Cardiac muscle cell (in vitro differentiated cells and primary cell): ENCODE measurements at places on chromosomes 3 and 15. TPM values are rescaled to one million over a fixed set of nuclear protein-coding genes. Genes with fewer than 3 reads are reported as not detected.

Gene FAM43A
- total RNA-seq: 11.9 and 18.3 TPM in 2 replicates

Gene SLC12A1
- 0.04 TPM in 1 of 2 replicates, not detected in the other for total RNA-seq

Gene ANKUB1
- not detected in 2 replicates for total RNA-seq

Gene RNU5B-1
- total RNA-seq: not detected in 2 replicates

Gene OR5K2
- total RNA-seq: not detected in 2 replicates

Gene RHCG
- not detected in 2 replicates for total RNA-seq

Gene PP2D1
- not detected in 2 replicates for total RNA-seq

Gene P2RY1
- 4.6 and 4.8 TPM in 2 replicates for total RNA-seq

Gene EFCC1
- total RNA-seq: 0.11 TPM in 1 of 2 replicates, not detected in the other

DNA sequence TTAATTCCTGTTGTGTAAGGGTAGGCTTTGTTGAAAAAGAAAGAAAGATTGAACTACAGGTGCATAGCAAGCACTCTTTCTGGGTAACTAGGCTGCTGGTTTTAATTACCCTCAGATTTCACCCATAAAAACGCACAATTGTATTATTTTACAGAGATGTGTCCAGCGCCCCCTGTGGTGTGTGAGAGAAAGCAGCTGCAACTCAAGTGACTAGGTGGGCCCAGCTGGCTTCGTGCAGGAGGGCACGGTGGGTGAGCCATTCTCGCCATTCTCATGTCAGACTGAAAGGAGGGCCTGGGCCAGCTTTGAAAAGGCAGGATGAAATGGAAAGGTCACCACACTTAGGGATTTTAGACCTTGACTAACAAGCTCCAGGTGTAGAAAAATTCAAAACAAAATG, 122.6 kb downstream of the LRIG1 start:
- no peak overlapping the region for H3K27ac ChIP-seq
- H3K36me3 ChIP-seq: peaks cover 35% of the 10 kb centered on the region
- peaks cover 30% of the 10 kb centered on the region for H3K4me1 ChIP-seq
- H3K4me3 ChIP-seq: no peak overlapping the region
- peak; percentile 36 for DNase-seq

GRCh38 chr3:127762787-127763105, 59.6 kb downstream of the MGLL start:
- peaks cover 18% of the 10 kb centered on the region for H3K4me1 ChIP-seq
- H3K4me3 ChIP-seq: no peak overlapping the region
- H3K27ac ChIP-seq: no peak overlapping the region
- H3K27me3 ChIP-seq: no peaks in the 10 kb centered on the region
- no peak for DNase-seq
- no peaks in the 10 kb centered on the region for H3K36me3 ChIP-seq

DNA sequence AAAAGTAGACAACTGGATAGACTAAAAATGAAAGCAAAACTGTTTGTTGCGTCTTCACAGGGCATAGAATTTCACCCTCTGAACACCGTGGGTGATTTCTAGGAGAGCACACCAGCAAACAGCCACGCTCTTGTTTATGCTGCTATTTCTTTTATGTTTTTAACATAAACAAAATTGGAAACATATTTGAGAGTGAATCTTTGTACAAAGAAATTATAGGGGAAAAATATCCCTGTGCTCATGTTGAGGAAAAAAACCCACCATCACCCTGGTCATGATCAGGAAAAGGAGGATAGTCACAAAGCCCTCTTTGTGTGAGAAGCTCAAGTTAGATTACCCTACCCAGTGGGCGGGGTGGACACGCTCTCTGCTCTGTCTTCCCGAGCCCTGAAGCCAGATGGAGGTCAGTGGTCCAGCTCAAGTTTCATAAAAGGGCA, 313.3 kb downstream of the SATB1 start:
- H3K4me1 ChIP-seq: no peaks in the 10 kb centered on the region
- DNase-seq: peak; percentile 40
- H3K36me3 ChIP-seq: no peaks in the 10 kb centered on the region

DNA sequence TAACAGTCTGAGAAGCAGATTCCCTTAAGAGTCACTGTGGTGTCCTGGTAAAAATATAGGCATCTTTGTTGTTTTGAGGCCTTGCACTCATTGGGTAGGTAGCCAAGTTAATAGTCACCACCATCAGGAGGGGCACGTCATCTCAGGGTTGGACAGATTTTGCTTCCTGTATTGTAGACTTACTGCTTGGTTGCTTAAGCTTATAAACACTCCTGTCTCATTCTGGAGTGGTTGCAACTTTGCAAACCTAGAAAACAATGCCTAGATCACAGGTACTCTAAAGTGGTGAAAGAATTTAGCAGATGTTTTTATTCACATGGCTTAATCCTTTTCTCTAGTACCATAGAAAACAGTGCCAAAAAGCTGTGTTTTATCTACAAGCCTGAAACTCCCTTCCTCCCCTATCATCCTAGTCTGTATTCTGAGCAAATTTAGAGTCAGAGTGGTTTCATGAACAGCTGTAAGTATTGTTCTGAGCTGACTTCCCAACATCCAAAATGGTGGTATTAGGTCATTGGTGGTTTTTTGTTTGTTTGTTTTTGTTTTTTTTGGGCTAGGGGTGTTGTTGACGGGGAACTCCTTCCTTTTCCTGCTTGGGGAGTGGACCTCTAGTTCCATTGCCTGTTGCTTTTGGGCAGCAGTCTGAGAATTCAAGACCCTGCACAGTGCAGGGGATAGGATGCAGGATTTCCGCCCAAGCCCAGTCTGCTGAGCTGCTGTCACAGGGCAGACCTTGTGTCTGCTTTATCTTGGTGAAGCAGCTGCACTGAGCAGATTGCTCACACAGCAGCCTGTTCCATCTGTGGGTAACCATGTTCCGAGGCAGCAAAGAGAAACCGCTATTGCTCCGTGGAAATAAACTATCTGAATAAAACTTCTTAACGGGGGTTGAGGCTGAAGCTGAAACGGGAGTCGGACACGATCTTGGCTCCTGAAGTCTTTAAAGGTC, 202.0 kb downstream of the AKAP13 start:
- H3K27ac ChIP-seq: peak overlapping the region; percentile 65
- H3K36me3 ChIP-seq: peaks cover 10% of the 10 kb centered on the region
- H3K4me1 ChIP-seq: peaks cover 28% of the 10 kb centered on the region
- no peak for DNase-seq
- no peaks in the 10 kb centered on the region for H3K27me3 ChIP-seq
- no peak overlapping the region for H3K4me3 ChIP-seq

DNA sequence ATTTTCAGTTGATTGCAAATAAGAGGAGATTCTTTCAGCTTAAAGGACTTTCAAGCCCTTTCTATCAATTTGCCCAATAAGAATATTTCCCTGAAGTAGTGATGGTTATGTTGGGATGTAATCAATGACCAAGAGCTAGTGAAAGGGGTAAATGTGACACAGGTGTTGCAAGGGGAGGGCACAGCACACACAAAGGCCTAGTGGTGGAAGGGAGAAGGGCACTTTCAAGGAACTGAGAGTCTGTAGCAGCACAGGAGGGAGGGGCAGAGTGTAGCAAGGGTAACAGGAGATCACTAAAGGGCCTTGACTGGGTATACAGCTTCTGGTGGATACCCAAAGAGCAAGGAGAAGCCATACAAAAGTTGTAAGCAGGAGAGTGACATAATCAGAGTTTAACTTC, 217.8 kb upstream of the ARHGEF26 start:
- no peak for DNase-seq
- no peaks in the 10 kb centered on the region for H3K27me3 ChIP-seq
- H3K36me3 ChIP-seq: no peaks in the 10 kb centered on the region
- no peaks in the 10 kb centered on the region for H3K4me1 ChIP-seq

- H3K36me3 ChIP-seq: no peaks in the 10 kb centered on the region
- DNase-seq: no peak
- H3K27ac ChIP-seq: no peak overlapping the region
- H3K27me3 ChIP-seq: no peaks in the 10 kb centered on the region
- no peak overlapping the region for H3K4me3 ChIP-seq
- no peaks in the 10 kb centered on the region for H3K4me1 ChIP-seq
These were observed 33.3 kb downstream of the PLD1 start for GRCh38 chr3:171776839-171777583.

DNA sequence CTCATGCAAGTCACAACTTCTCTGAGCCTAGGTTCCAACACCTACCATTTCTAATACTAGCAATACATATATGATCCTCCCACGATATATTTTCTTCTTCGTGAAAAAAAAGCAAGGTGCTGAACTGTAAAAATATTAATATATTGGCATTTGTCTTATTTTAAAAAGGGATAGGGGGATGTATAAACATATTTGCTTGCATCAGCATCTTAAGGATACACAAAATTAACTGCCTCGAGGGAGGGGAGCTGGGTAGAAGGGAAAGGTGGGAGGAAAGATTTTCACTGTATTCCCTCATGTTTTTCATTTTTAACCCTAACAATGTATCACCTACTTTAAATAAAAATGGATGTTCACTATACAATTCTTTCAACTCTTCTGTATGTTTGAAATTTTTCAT, 1.3 kb downstream of the HACD2 start:
- no peaks in the 10 kb centered on the region for H3K27me3 ChIP-seq
- H3K36me3 ChIP-seq: peaks cover 6% of the 10 kb centered on the region
- no peak overlapping the region for H3K27ac ChIP-seq
- H3K4me3 ChIP-seq: peak overlapping the region; percentile 89
- no peak for DNase-seq
- H3K4me1 ChIP-seq: peaks cover 10% of the 10 kb centered on the region

GRCh38 chr3:174002543-174002942, 605.0 kb downstream of the NLGN1 start:
- no peaks in the 10 kb centered on the region for H3K4me1 ChIP-seq
- no peak overlapping the region for H3K27ac ChIP-seq
- H3K36me3 ChIP-seq: no peaks in the 10 kb centered on the region
- H3K27me3 ChIP-seq: no peaks in the 10 kb centered on the region
- peak; percentile 1 for DNase-seq

- H3K36me3 ChIP-seq: no peaks in the 10 kb centered on the region
- H3K27ac ChIP-seq: no peak overlapping the region
- no peak overlapping the region for H3K4me3 ChIP-seq
- peaks cover 16% of the 10 kb centered on the region for H3K4me1 ChIP-seq
These were observed 26.1 kb upstream of the NTRK3 start for GRCh38 chr15:88282614-88283013.

DNA sequence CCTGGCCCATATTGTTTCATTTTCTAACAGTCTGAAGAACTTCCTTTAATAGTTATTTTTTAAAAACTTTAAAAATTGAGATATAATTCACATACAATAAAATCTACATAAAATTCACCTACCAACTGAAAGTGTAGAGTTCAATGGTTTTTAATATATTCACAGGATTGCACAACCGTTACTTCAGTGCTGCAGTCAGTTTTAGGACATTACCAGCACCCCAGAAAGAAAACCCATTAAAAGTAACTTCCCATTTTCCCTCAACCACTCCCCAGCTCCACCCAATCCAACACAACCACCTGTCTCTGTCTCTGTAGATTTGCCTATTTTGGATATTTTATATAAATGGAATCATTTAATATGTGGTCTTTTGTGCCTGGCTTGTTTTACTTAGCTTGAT, 29.6 kb downstream of the MGA start:
- H3K4me1 ChIP-seq: peaks cover 10% of the 10 kb centered on the region
- H3K36me3 ChIP-seq: no peaks in the 10 kb centered on the region
- no peak for DNase-seq

DNA sequence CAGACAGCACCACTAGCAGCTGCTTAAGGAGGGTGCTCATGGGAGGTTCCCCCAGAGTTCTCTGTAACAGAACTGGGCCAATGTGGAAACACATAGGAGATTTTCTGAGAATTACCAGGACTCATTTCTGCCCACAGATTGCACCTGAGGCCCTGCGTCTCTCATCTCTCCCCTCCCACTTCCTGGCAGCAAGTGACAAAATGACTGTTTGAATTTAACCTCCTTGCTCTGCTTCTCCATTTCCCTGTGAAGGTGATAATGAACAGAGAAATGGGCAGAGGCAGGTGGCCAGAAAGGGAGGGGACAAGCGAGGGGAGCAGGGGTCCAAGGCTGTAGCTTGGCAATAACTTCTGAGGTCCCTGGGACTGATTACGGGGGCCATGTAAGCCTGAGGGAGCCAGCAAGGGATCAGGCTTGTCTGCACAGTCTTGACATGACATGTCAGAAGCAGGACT, 8.0 kb downstream of the EPHB1 start:
- no peak for DNase-seq
- H3K4me1 ChIP-seq: no peaks in the 10 kb centered on the region
- H3K27ac ChIP-seq: no peak overlapping the region
- H3K36me3 ChIP-seq: no peaks in the 10 kb centered on the region
- no peak overlapping the region for H3K4me3 ChIP-seq

DNA sequence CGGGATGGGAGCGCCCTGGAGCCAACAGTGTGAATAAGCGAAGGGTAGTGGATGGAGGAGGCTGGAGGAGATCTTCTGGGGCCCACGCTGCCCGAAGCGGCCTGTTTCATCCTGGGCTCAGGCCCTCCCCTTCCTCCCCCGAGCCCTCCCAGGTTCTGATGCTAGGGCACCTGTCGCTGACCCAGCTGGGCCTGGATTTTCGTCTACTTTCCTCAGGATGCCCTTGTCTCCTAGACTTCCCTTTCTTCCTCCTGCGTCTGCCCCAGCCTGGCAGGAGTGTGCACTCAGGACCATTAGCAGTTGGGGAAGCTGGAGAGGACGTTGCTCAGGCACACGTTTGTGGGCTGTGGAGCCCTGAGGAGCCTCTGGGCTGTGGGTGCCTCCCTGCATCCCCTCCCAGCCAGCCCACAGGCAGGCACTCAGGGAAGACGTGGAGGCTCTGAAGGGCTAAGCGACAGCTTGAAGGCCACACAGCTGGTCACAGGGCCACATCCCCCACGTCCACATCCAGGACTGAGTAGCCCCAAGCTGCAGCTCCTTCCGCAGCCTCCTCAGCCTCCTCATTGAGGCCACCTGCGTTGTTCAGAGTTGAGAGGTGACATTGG, 23.9 kb upstream of the PIGZ start:
- no peak overlapping the region for H3K4me3 ChIP-seq
- no peak overlapping the region for H3K27ac ChIP-seq
- peaks cover 15% of the 10 kb centered on the region for H3K4me1 ChIP-seq
- H3K36me3 ChIP-seq: no peaks in the 10 kb centered on the region

- H3K4me3 ChIP-seq: no peak overlapping the region
- no peaks in the 10 kb centered on the region for H3K27me3 ChIP-seq
- no peaks in the 10 kb centered on the region for H3K4me1 ChIP-seq
- H3K27ac ChIP-seq: no peak overlapping the region
- H3K36me3 ChIP-seq: no peaks in the 10 kb centered on the region
- no peak for DNase-seq
These were observed 72.7 kb upstream of the CHRNA7 start for GRCh38 chr15:31957581-31957980.

GRCh38 chr3:107987036-107987939, 103.5 kb downstream of the CD47 start:
- H3K36me3 ChIP-seq: no peaks in the 10 kb centered on the region
- DNase-seq: peak; percentile 99
- H3K27me3 ChIP-seq: no peaks in the 10 kb centered on the region

DNA sequence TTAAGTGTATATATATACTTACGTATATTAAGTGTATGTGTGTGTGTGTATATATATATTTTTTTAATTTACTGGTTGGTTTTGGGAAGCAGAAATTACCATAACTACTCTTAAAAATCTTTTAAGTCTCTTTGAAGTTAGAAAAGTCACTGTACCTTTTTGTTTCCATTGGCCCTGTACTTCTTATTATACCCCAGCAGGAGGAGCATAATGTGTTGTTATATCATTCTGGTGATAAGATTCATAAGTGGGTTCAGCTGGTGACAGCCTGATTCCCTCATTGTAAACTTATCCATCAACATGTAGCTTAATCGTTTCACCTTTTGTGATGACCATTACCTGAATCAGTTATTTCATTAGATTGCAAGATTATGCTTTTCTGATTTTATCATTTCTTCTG, 30.8 kb downstream of the MLH1 start:
- H3K4me3 ChIP-seq: no peak overlapping the region
- DNase-seq: peak; percentile 30
- no peaks in the 10 kb centered on the region for H3K27me3 ChIP-seq
- peaks cover 39% of the 10 kb centered on the region for H3K36me3 ChIP-seq
